ENCODE measurements at places on chromosomes 5 and 9.

DNA sequence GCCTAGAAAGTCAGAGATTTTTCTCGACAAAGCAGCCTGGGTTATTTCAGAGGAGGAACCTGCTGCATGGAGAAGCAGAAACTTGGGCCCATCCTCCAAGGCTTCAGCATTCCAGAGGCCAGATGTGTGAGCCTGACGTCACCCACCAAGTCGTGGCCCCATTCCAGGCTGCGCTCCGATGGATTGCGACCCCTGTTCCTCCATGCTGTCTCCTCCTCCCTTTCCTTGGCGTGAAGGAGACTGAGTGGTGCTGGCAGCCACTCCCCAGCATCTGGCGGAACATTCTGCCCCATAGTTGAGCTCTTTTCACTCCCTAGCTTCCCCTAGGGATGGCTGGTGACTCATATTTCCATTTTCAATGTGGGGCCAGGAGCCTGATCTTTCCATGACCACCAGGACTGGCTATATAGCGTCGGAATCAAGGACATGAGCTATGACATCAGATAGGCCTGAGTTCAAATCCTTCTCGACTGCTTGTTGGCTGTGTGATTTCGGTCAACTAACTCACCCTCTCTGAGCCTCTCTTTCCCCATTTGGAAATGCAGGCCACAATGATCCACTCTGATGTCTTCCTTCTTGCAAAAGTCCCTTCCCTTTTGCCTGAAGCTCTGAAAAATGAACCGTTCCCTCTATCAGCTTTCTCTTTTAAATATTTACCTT, 24.5 kb upstream of the DUSP1 start:
- DNase-seq = peak; percentile 38

DNA sequence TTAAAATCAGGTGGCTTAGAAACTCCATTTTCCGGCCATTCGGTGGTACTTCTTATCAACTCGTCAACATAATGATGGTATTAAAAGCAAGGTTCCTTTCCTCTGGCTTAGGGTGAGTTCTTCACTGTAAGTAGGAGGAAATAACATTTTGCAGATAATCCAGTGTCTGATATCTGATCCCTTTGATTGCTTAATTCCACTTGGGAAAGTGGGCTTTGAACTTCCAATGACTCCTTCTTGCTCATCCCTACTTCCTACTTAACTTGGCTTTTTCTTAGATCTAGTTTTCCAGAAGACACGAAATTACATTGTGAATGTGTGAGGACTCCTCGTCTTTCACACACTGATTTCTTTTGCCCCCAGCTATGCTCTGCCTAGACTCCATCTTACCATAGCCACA, 31.5 kb downstream of the DDX31 start:
- DNase-seq = no peak

- DNase-seq = no peak
Measured at GRCh38 chr5:86596476-86596875, 21.3 kb upstream of the COX7C start.

DNA sequence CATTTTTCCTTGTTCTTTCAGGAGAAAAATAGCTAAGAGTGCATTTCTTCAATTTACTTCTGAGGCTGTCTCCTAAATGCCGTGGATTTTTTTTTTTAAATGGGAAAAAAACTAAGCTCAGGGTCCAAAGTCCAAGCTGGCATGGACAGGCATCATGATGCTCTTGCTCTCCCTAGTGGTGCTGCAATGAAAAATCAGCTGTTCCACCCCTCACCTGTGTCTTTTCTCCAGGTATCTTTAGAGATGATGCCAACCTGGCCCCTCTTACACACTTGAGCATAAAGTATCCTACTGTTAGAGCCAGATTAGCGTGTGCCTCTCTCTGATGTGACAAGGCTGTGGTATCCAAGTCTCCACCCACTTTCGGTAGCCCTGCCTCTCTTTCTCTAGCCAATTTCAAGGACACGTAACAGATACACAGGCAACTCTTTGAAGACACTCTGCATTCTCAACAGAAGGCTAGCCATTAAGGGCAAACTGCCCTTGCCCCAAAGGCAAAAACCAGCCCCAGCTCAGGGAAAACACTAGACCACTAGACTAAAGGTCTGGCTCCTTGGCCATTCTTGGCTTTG, 208.8 kb downstream of the SAXO1 start:
- no peak for DNase-seq

GRCh38 chr5:77101298-77101697, 14.2 kb upstream of the ZBED3 start:
- DNase-seq = no peak

- DNase-seq = peak; percentile 9
Measured at GRCh38 chr9:134560654-134561053, 80.9 kb upstream of the COL5A1 start.

- DNase-seq = no peak
Measured at GRCh38 chr9:19441730-19442129, 32.9 kb downstream of the ACER2 start.

DNA sequence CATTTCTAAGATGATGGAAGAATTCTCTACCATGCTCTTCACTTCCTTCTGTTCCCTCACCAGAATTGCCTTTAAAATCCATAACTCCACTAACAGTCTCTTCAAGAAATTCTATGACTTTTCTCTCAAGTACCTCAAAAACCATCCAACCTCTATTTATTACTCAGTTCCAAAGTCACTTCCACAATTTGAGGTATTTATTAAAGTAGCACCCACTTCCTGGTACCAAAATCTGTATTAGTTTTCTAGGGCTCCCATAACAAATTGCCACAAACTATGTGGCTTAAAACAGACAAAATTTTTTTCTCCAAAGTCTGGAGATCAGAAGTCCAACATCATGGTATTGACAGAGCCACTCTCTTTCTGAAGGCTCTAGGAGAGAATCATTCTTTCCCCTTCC, 4.9 kb upstream of the SPTLC1 start:
- DNase-seq = no peak

DNA sequence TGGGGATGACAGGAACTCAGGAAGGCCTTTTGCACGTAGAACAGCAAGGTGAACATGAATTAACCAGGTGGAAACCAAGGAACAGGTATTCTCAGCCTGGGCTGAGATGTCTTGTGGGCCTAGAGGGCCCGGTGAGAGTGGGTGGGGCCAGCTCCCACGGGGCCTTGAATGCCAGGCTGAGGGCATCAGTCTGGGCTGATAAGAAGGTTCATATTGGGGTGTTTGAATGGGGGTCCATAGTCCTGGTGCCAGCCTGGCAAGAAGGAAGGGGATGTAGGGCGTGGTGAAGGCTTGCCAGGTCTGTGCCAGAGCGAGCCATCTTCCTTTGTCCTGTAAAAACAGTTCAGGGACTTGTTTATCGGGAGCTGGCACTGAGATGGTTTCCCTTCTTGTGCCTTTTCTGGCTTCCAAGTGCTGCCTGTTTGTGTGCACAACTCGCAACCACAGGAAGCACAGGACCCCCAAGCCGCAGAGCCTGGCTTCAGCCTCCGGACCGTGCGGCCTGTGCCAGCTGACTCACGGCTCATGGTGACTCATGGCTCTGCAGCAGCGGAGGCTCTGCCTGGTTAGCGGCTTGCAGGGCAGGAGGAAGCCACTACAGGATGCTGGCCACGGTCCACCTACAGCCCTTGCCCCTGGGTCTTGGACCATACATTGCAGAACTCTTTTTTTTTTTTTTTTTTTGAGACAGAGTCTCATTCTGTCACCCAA, 2.4 kb downstream of the CARD19 start:
- DNase-seq = peak; percentile 81

DNA sequence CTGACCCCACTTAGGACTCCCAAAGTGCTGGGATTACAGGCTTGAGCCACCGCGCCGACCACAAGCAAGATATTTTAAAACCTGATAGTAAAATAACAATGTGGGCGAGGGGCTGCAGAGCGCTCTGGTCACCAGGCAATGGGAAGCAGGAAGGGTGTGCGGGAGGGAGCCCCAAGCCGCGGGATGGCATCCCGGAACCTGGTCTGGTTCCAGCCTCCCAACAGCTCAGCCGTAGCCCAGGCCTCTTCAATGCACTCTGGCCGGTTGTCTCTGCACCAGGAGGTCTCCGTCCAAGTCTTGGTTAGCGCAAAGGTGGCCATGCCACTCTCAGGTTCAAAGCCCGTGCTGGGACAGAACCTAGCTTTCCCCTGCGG, 694 bp upstream of the UAP1L1 start:
- no peak for DNase-seq

DNA sequence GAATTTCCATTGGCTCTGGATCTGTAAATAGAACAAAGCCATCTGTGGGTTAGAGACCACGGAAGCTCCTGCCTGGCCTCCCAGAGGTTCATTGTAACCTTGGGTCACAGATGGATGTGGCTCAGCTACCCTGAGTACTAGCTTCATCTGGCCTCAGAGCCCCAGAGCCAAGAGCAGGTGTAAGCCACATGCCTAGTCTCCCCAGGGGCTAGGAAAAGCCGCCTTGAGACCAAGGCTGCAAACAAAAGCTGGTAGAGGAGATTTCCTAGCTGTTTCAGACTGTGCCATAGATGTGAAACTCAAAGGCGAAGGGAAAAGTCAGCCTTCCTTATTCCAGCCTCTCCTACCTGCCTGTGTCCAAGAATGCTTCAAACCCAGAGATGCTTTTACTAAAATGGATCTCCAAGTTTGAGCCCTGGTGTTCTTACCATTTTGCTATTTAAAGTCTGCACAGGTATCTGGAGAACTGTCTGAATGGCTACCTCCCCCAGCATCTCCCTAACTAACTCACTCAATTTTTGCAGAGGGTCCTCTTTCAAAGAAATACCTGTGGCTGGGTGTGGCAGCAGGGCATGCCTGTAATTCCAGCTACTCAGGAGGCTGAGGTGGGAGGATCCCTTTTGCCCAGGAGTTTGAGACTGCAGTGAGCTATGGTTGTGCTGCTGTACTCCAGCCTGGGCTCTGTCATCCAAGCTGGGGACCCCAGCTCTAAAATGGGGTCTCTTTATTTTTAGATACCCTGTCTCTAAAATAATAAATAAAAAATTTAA, 42.3 kb upstream of the MAP1B start:
- DNase-seq = peak; percentile 14

GRCh38 chr5:125316915-125317535, 570.6 kb upstream of the ZNF608 start:
- DNase-seq = no peak

GRCh38 chr9:134218230-134218629, 53.9 kb upstream of the RNU6ATAC start:
- no peak for DNase-seq

DNA sequence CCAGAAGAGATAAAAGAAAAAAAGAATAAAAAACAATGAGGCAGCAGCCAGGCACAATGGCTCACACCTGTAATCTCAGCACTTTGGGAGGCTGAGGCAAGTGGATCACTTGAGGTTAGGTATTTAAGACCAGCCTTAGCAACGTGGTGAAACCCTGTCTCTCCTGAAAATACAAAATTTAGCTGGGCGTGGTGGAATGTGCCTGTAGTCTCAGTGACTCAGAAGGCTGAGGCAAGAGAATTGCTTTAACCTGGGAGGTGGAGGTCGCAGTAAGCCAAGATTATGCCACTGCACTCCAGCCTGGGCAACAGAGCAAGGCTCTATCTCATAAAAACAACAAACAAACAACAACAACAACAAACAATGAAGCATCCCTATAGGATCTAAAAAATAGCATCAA, 121.5 kb downstream of the HMHB1 start:
- no peak for DNase-seq

GRCh38 chr5:62475072-62475471, 62.5 kb downstream of the IPO11 start:
- no peak for DNase-seq

DNA sequence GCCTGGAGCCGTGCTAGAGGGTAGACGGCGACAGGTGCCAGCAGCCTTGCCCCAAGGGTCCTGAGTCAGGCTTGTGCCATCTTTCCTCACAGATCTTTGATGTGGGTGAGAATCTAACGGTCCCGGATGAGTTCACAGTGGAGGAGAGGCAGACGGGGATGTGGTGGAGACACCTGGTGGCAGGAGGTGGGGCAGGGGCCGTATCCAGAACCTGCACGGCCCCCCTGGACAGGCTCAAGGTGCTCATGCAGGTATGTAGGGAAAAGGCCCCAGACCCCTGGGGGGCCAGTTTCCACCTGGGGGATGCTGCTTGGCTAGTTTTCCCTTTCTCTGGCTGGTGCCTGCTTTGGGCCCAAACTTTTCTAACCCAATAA, 24.0 kb downstream of the PTGES2 start:
- DNase-seq = no peak

DNA sequence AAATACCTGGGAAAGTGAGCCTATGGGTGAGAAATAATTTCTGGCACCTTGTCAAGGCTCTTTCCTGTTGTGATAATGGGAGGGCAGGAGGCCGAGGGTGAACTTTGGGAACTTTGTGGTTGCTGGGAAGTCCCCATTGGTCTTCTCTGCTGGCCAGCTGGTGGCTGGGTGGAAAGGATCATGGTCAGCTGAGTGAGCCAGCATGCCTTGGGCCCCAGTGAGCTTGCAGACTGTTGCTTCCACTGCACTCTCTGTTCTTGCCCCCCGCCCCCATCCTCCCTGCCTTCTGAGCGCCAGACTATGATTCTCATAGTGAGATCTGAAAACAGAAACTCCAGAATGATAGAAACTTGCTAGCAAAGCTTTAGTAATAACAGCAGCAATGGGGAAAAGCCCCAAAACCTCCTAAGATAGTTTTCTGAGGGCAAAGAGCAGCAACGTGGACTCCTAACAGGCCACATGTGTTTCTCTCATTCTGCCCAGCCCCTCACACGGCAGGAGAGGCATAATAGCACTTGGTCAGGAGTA, 139.2 kb upstream of the SMARCA2 start:
- DNase-seq = no peak

GRCh38 chr9:14339746-14340145, 25.8 kb upstream of the NFIB start:
- DNase-seq = no peak

GRCh38 chr5:141392429-141393198, at the start of gene PCDHGA8:
PCDHGA8 (plus strand) TSS chr5:141392633; CDS start chr5:141392814, 181 bp downstream.
- no peak for DNase-seq

GRCh38 chr5:142636093-142636492, 49.8 kb downstream of the FGF1 start:
- DNase-seq = no peak

GRCh38 chr5:53037141-53037859, 48.1 kb downstream of the ITGA2 start:
- DNase-seq = no peak

DNA sequence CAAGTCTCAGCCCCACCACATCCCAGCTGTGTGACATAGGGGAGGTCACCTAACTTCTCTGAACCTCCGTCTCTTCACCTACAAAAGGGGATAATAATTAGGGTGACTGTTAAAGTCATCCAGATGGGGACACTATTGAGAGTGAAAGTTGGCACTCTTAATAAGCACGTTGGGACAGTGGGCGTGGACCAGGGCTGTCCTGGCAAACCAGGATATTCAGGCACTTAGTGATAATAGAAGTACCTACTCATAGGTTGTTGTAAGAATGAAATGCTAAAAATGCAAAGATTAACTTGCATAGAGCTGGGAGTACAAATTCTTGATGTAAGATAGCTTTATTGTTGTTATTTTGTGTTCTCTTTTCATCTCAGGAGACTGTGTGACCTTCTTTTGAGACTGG, 177.9 kb downstream of the MELK start:
- DNase-seq = no peak

GRCh38 chr5:123093111-123093600, 4.1 kb downstream of the PRDM6 start:
- no peak for DNase-seq

- DNase-seq = no peak
Measured at GRCh38 chr9:134004131-134004873, 12.2 kb upstream of the VAV2 start.

Measured in dorsolateral prefrontal cortex (tissue), 122 donors.